RCC 7860 (cell line): ENCODE measurements at places on chromosomes 3 and 15.
A peak's percentile ranks its signal among the peaks of the same experiment; 100 is the strongest.

DNA sequence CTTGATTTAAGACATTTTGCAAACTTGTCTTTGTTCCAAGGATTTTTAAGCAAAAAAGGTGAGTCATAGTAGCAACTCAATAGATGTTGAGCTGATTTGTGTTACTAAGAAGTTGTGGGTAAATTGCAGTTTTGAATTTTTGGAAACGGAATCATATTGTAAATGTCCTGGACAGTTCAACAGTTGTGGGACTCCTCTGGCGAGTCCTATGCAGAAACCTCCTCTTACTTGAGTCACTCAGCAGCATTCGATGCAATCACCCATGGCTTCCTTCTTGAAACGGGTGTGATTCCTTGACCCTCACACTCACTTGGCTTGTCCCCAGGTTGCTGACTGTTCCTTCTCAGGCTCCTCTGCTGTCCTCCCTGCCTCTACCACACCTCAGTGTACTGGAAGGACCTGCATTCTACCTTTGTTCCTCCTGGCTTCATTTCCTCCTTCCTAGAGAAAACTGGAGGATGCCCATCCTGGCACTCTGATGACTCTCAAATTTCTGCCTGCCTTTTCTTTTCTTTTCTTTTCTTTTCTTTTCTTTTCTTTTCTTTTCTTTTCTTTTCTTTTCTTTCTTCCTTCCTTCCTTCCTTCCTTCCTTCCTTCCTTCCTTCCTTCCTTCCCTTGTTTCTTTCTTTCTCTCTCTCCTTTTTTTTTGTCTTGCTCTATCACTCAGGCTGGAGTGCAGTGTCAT lies 52.8 kb upstream of the DGKG start:
- peak; percentile 45 for DNase-seq

DNA sequence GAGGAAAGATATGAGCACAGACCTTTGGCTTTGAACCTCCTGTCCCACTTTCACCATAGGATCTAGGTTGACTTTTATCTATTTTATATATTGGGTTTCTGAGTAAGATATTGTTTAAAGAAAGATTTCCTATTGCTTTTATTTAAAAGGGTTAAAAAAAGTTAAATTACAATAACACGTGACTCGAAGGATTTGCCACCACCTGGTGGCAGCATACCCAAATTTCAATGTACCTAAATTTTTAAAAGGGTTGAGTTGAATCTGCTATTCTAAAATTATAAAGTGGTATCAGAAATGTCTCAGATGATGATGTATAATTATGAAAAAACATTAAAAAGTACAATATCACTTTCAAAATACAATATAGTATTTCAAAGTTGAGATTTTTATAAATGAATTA lies 368.4 kb downstream of the MECOM start:
- no peak for DNase-seq

DNA sequence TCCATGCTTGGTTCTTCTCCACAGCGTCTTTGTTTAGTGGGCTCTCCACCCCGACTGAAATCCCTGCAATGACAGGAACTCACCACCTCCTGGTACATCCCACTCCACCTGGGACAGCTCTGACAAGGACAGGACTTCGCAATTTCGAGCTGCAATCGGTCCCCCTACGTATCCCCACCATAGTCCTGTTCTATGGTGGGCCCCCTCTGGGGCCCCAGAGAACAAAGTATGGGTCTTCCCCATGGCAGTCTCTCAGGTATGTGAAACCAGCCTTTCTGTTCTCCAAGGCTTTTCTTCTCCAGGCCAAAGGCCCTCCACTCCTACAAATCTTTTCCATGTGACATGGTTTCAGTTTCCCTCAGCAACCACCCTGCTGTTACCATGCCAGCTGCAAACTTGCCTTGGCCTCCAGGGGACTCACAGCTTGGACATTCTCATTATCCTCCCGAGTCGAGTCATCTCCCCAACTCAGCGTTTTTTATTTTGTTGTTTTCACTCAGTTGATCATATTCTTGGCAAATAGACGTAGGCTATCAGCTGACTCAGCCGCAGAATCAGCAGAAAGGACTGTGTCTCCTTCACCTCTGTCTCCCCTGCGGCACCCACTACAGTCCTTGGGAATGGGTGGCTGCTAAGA lies 233.3 kb downstream of the OPA1 start:
- peak; percentile 46 for DNase-seq

GRCh38 chr15:59723687-59724346 lies 34.7 kb upstream of the BNIP2 start:
- no peak for DNase-seq

GRCh38 chr3:27792869-27793268 lies 70.7 kb upstream of the EOMES start:
- DNase-seq = no peak

DNA sequence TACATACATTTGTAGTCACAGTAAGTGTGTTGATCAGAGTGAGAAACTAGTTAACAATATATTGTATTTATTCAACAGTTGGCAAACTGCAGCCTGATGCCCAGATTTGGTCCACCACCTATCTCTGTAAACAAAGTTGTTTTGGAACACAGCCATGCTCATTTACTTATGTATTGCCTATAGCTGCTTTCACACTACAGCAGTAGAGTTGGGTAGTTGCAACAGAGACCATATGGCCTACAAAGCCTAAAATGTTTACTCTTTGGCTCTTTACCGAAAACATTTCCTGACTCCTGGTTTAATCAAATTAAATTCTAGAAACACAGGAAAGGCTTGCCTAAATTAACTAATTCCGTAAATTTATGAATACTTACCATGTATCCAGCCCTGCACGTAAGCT lies 39.4 kb downstream of the CMC1 start:
- DNase-seq = no peak

DNA sequence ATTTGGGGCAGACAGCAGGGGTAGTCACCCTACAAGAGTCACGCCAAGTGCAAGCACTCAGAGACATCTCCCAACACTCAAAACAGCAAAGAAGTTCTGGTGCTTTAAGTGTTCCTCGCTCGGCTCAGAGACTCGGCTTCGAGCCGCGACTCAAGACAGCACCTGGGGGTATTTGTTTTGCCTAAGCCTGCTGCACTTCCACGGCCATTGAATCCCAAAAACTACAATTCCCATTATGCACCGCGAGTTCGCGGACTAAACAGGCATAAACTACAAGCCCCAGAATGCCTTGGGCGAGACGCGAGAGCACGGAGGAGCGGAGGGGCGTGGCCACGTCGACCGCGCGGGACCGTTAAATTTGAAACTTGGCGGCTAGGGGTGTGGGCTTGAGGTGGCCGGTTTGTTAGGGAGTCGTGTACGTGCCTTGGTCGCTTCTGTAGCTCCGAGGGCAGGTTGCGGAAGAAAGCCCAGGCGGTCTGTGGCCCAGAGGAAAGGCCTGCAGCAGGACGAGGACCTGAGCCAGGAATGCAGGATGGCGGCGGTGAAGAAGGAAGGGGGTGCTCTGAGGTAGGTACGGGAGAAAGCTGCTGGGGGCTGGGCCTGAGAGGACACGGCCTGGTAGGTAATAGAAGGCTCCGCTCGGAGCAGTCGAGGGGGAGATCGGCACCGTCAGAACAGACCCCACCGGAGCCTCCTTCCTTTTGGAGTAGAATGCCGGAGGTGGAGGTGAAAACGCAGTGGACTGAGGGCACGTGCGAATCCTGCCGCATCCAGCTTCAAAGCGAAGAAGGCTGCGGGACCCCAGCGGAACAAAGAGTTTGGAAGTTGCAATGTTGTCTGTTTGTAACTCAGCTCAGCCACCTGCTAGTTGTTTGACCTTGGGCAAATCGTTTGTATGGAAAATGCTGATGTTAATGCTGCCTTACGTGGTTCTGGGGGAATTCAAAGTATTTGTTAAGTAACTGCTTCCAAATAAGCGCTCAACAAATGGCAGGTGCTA lies at the start of gene BUB1B:
BUB1B (plus strand) TSS at position 381 of the 1,000 bp plus-strand sequence; CDS start at position 533, 152 bp downstream.
- peak; percentile 76 for DNase-seq

DNA sequence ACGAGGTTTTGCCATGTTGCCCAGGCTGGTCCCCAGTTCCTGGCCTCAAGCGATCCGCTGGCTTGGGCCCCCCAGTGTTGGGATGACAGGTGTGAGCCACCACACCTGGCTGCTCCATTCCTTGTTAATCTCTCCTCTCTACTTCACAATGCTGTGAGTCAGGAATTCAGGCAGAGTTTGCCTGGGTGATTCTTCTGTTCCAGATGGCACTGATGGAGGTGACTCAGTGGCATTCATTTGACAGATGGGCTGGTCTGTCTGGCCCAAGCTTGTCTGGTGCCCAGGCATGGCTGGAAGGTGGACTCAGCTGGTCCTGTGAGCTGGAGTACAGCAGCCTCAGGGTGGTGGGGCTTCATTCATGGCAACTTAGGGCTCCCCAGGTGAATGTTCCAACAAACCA lies 43.2 kb downstream of the SLC6A20 start:
- no peak for DNase-seq

- no peak for DNase-seq
Measured at GRCh38 chr3:133038731-133039375, 662 bp downstream of the TMEM108 start.

GRCh38 chr15:99703603-99704443 lies 29.4 kb downstream of the LYSMD4 start:
- DNase-seq = peak; percentile 63

- DNase-seq = no peak
Measured at GRCh38 chr3:109234300-109234699, 82.0 kb downstream of the DPPA2 start.

- no peak for DNase-seq
Measured at GRCh38 chr3:34260271-34261000, 462.0 kb downstream of the PDCD6IP start.

- DNase-seq = peak; percentile 2
Measured at GRCh38 chr15:90762109-90762508, 45.0 kb downstream of the BLM start.

GRCh38 chr3:159144891-159145290 lies 343.0 kb downstream of the MFSD1 start:
- no peak for DNase-seq

GRCh38 chr3:58135712-58136543 lies 74.8 kb downstream of the DNASE1L3 start:
- DNase-seq = no peak

- DNase-seq = no peak
Measured at GRCh38 chr15:40328176-40328575, 4.7 kb downstream of the INAFM2 start.

GRCh38 chr3:187006864-187007630 lies 76.7 kb downstream of the ST6GAL1 start:
- DNase-seq = no peak

DNA sequence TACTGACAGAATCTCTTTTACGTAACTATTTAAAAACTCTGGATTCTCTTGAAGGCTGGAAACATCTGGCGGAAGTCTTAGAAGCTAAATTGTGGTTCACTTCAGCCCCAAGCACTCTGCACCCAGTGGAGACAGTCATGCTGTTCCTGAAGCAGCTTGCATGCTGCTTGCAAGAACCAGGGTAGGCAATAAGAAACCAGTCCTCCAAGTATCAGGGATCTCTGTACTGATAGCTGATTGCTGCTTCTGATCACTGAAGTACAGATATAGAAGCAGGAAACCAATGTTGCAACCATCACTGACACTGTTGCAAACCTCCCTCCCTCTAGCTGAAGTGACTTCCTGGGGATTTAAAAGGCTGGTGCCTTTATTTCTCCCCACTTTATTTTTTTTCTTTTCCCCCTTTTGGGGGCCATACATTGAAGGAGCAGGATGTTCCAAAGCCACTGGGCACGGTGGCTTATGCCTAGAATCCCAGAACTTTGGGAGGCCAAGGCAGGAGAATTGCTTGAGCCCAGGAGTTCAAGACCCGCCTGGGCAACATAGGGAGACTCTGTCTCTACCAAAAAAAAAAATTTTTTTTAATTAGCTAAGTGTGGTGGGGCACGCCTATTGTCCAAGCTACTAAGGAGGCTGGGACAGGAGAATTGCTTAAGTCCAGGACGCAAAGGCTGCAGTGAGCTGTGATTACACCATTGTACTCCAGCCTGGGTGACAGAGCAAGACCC lies 15.3 kb downstream of the SPCS1 start:
- no peak for DNase-seq

DNA sequence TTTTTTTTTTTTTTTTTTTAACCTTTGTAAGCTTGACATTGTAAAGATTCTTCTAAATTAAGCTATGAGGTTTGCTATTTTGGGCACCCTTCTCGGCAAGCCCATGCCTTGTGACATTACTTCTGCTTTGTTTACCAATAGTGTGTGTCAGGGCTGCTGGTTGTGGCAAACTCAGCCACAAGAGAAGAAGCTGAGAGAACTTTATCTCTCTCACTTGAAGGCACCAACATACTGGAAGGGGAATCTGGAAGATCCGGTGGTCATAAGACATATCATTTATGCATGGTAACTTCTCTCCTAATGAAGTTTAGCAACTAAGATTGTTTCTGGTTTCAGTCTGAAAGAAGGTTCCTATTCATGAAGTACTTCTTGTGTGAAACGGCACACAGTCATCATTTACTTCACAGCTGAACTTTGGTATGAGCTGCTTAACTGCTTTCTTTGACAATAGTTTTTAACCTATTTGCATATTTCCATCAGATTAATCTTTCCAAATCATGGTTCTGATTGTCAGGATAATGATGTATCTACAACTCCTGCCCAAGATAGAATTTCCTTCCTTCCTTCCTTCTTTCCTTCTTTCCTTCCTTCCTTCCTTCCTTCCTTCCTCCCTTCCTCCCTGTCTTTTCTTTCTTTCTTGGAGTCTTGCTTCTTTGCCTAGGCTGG lies 189.3 kb downstream of the NFKBIZ start:
- DNase-seq = no peak

GRCh38 chr3:182005701-182006100 lies 294.0 kb downstream of the SOX2 start:
- no peak for DNase-seq

DNA sequence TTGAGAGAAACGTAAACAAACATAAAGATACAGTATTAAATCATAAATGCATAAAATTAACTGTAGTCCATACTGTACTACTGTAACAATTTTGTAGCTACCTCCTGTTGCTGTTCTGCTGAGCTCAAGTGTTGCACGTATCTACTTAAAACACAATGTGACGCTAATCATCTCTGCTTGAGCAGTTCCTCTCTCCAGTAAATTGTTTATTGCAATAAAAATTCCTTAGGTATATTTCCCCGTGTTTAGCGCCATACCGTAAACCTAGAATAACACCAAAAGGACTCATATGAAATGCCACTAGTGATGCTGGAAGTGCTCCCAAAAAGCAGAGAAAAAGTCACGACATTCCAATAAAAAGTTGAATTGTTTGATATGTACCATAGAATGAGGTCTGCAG lies 152.3 kb downstream of the LRRN1 start:
- DNase-seq = no peak

DNA sequence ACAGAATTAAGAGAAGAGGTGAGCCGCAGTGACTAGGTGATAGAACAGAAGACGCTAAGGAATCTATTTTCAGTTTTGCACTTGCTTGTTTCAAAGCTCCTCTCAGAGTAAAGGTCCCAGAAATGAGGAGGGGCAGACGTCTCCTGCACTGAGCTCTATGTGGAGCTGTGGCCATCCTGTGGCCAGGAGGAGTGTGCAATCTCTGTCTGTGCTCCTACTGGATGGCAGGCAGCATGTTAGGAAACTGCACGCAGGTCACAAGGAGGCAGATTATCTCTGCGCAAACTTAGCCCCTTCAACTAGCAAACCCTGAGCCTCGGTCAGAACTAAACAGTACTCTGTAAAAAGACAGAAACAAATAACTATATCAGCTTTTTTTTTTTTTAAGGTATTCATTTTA lies 31.1 kb upstream of the PPIB start:
- no peak for DNase-seq
